ENCODE measurements at places on chromosomes 4 and X.
A peak's percentile ranks its signal among the peaks of the same experiment; 100 is the strongest.

- DNase-seq, result no peak
Observed at GRCh38 chr4:188110036-188110435, 633 bp upstream of the TRIML2 start.

DNA sequence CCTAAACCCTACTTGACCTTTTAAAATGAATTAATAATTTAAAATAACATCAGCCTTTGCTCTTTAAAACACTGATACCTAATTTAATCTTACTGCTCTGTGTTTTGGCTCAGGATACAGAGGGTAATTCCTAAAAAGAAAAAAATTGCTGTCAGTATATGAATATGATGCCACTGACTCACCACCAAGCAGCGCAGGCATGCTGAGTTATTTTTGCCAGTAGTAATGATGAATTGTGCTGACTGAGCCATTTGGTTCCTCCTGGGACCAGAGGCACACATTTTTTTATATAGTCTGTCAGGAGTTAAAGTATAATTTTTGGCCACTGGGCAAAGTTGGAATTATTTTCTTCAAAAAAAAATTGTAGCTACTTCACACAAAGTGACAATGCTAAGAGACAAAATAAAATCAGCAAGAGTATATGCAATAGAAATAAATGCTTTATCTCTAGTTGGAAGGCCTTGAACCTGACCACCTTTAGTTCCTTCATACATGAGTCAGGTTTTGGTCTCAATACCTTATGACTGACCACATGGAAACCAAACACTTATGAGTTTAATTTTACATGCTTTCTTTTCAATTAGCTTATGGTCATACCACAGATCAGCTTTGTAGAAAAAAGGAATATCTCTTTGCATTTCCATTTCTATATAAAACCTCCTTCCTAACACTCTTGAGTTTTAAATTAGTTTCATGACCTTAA is 115.1 kb downstream of the PPP3CA start:
- peak; percentile 23 for DNase-seq

DNA sequence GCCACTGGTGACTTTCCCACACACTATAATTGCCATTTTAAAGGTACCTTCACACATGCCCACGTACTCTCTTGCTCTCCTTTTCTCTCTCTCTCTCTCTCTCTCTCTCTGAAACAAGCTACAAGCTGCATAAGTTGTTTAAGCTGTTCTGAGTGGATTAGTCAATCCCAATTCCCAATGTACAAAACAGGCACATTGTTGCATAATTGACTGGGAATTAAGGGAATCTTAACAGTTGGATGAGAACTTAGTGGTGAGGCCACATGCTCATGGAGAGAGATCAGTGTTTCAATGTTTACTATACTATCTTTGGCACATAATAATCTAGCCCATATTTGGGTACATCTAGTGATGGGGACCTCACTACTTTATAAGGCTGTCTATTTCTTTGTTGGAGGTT is 123.3 kb downstream of the ARHGEF9 start:
- DNase-seq, result no peak

GRCh38 chrX:1754077-1754476 is 139.2 kb downstream of the ASMT start:
- no peak for DNase-seq

GRCh38 chr4:84852081-84852480 is 114.4 kb downstream of the WDFY3 start:
- no peak for DNase-seq

- DNase-seq, result no peak
Observed at GRCh38 chr4:8141935-8142334, 16.7 kb downstream of the ABLIM2 start.

- DNase-seq, result peak; percentile 36
Observed at GRCh38 chrX:107673431-107673830, 45.1 kb downstream of the PRPS1 start.

- DNase-seq, result no peak
Observed at GRCh38 chr4:71689822-71690221, 94.1 kb downstream of the GC start.

GRCh38 chr4:164345756-164346155 is 408.2 kb upstream of the SMIM31 start:
- DNase-seq, result no peak

DNA sequence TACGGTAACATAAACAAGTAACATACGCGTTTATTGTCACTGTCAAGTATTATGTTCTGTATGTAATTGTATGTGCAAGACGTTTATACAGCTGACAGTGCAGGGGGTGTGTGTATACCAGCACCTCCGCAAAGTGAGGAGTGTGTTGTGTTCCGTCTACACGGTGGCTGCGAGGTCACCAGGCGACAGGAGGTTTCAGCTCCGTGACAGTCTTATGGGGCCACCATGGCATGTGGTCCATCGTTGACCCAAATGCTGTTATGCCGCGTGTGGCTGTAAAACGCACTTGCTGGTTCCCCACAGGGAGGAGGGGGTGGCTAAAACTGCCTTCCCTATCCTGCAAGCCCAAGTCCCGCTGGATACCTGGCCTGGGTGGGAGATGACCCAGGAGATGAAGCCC is 25.0 kb downstream of the NSG1 start:
- DNase-seq, result no peak

DNA sequence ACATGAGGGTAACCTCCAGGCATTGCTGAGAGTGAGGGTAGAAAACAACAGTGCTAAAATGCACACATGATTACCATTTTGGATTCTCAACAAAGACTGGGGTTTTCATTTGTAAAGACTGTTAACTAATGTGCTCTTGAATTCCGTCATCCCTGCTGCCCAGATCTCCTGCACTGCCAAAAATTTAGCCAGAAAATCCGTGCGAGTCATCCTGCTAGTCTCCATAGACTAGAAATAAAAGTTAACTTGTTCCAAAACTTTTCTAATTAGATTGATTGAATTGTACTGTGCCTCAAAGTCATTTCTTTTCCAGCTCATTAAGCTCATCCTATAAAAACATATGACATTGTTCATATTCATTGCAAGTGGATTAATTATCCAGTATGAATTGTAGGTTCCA is 99.8 kb downstream of the ARSF start:
- no peak for DNase-seq

- DNase-seq, result no peak
Observed at GRCh38 chr4:163663454-163664225, 169.2 kb downstream of the TMA16 start.

GRCh38 chrX:115892056-115892708 is 278.4 kb upstream of the AGTR2 start:
- DNase-seq, result no peak

DNA sequence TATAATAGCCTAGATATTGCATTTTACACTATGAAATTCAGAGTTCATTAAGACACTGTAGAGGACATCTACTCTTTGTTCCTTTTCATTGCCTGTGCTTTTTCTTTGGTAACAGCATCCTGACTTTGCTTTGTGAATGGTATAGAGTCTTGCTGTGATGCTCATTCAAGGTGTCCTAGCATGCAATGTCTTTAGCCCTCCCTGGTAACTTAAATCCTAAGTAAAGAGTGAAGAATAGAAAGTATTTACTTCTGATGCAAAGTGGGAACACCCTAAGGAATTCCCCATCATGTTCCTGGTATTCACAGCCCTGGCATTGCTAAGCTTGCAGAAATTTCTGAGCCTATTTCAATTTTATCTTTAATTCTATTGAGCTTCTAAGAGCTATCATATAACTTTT is 400.1 kb downstream of the FAT4 start:
- no peak for DNase-seq

- DNase-seq, result no peak
Observed at GRCh38 chrX:136827026-136827425, 46.3 kb upstream of the ARHGEF6 start.

DNA sequence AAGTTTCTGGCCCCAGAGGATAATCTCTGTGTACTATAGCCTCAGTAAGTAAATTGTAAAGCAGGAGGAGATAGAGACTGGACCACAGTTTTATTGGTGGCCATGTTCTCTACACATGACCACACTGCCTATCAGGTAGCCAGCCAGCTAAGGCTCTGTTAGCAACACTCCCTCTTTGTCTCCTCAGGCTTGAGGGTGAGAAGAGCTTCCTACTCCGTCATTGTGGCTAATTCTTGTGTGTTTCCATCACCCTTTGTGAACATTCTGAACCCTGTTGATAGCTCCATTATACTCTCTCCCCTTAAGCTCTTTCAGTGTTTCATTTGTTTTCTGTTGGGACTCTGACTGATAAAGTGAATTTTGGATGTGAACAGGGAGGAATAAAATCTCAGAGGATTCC is 233.4 kb downstream of the CFAP299 start:
- DNase-seq, result no peak

DNA sequence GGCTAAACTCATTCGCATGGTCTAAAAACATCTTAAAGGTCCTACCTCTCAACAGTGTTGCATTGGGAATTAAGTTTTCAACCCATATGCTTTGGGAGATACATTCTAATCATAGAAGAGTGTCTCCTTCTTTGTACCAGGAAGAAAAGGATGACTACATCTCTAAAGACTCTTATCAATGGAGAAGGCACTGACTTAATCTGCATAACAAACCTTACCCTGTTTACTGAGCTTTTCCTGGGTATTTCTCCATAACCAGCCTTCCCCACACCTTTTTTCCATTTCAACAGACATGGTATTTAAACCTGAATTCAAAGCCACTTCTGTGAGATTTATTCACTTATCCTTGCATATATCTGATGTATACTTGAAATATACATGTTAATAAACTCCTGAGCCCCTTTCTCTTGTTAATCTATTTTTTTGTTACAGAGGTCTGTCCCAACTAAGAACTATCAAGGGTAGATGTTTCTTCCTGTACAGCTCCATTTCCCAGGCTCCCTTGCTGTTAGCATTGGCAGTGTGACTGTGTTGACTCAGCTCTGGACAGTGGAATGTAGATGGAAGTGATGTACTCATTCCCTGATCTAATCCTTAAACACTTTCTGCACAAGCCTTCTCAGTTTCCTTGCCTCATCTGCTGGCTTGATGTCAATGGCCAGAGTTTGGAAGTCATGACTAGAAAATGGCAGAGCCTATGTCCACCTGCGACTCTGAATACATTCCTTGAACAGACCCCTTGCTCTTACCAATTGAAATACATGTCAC is 148.9 kb upstream of the CPEB2 start:
- DNase-seq, result no peak

- DNase-seq, result peak; percentile 27
Observed at GRCh38 chr4:95215991-95216605, 332.7 kb downstream of the UNC5C start.

DNA sequence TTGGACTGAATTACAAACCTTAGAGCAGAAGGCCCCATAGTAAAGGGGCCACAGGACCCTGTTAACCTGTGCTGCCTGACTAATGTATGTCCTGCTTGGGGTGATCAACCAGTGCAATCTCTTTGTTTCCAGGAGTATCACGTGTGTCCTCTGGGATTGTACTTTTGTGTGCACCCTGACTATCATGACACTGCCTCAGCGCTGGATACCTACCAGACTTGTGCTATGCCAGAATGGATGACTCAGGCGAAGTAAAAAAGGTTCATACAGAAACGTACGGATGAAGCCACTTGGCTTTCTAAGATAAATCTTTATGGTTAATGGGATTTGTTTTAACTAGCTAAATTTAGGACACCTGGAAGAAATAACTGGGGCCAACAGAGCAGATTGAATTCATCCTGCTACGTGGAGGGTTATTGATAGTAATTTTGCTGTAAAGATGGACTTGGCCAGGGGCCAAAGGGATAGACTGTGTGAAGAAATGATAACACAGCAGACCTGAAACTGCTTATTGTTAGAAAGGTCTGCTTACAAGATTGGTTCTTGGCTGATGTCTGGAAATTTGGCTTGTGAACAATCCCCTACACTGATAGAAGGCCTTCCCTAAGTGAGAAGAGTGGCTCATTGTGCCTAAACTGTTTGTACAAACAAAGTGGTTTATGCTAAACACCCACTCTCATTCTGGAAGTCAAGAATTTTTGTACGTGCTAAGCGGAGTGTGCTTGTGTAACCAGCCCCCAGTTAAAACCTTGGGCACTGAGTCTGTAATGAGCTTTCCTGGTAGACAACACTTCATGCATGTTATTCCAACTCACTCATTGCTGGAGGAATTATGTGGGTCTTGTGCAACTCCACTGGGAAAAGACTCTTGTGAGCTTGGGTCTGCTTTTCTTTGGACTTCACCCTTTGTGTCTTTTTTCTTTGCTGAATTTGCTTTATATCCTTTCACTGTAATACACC is 750.5 kb upstream of the HTR2C start:
- DNase-seq, result peak; percentile 27

- DNase-seq, result no peak
Observed at GRCh38 chr4:44660396-44660795, 9.0 kb upstream of the YIPF7 start.

- DNase-seq, result no peak
Observed at GRCh38 chr4:94235825-94236224, 28.2 kb downstream of the SMARCAD1 start.

All from hematopoietic multipotent progenitor cell treated with erythropoietin and hydrocortisone succinate and interleukin-3 and kit ligand, for 4 days (in vitro differentiated cells).